ENCODE measurements at places on chromosomes 5 and 9. TPM values are rescaled to one million over a fixed set of nuclear protein-coding genes. Genes with fewer than 3 reads are reported as not detected.

The FBXW5 gene
- 98.5 TPM for total RNA-seq

The HAVCR1 gene
- total RNA-seq, result not detected

The SPIN1 gene
- total RNA-seq, result 71.6 TPM

The SCGB3A2 gene
- 108 TPM for total RNA-seq

The SLC1A3 gene
- total RNA-seq, result 27.5 TPM

The KCNIP1 gene
- 0.35 TPM for total RNA-seq

The ITGA1 gene
- 87.5 TPM for total RNA-seq

The SPATA31E1 gene
- not detected for total RNA-seq

The RNF224 gene
- total RNA-seq, result 0.15 TPM

The PCDHGA11 gene
- 2.5 TPM for total RNA-seq

The JAKMIP2 gene
- 4.4 TPM for total RNA-seq

The PCDHA8 gene
- 0.21 TPM for total RNA-seq

The LCN15 gene
- not detected for total RNA-seq

The CDKN2B-AS1 gene
- total RNA-seq, result 1.6 TPM

The SPATA6L gene
- 9.4 TPM for total RNA-seq

The BNIP1 gene
- total RNA-seq, result 15.0 TPM

The WNK2 gene
- 0.93 TPM for total RNA-seq

The TRIM7 gene
- total RNA-seq, result 4.3 TPM

The TICAM2 gene
- total RNA-seq, result 5.4 TPM

The CDH9 gene
- not detected for total RNA-seq

The UQCRQ gene
- 507 TPM for total RNA-seq

The FCN1 gene
- total RNA-seq, result 28.4 TPM

The TUSC1 gene
- 10.6 TPM for total RNA-seq

The ADAMTSL1 gene
- total RNA-seq, result 3.1 TPM

The URM1 gene
- total RNA-seq, result 59.9 TPM

The CNTNAP3 gene
- total RNA-seq, result 5.1 TPM

The DPYSL3 gene
- total RNA-seq, result 77.5 TPM

The RASGEF1C gene
- total RNA-seq, result not detected

The PTPRD gene
- total RNA-seq, result 24.2 TPM

The GLRA1 gene
- total RNA-seq, result not detected

The PCDHGB7 gene
- 10.8 TPM for total RNA-seq

The SPATA31A1 gene
- total RNA-seq, result not detected

The FEM1C gene
- 28.7 TPM for total RNA-seq
